Esophagus muscularis mucosa (tissue), 4 donors: ENCODE measurements at places on chromosomes 1 and 21.

GRCh38 chr1:52057255-52057654 lies 1.2 kb downstream of the BTF3L4 start:
- no peak for DNase-seq

DNA sequence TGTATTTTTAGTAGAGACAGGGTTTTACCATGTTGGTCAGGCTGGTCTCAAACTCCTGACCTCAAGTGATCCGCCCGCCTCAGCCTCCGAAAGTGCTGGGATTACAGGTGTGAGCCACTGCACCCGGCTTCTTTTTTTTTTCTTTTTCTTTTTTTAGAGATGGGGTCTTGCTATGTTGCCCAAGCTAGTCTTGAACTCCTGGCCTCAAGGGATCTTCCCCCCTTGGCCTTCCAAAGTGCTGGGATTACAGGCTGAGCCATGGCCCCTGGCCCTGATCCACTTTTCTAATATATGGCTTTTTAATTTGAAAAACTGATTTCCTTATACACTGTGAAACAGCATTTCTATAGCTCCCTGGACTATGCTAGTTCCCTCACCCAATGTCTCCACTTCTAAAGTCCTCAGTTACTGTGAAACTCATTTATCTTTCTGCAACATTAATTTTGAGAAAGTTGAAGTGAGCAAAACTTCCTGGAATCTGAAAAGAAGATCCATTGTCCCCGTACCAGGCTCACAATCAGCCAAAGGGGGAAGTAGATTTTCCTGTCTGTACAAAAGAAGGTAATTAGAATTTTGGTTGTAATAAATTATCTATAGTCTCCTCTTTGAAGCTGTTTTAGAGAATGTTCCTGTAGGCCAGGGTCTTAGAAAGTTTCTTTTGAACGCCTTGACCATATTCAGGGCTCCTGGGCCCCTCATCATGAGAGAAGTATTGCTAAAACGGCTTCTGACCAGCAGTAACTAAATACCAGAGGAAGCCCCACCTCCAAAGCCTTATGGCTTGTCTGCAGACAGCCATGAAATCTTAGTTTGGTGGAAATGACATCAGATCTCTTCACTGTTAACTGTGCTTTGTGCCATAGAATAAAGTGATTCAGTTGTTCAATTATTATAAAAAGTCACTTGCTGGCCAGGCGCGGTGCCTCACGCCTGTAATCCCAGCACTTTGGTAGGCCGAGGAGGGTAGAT lies 34.9 kb downstream of the DEGS1 start:
- DNase-seq, result no peak

DNA sequence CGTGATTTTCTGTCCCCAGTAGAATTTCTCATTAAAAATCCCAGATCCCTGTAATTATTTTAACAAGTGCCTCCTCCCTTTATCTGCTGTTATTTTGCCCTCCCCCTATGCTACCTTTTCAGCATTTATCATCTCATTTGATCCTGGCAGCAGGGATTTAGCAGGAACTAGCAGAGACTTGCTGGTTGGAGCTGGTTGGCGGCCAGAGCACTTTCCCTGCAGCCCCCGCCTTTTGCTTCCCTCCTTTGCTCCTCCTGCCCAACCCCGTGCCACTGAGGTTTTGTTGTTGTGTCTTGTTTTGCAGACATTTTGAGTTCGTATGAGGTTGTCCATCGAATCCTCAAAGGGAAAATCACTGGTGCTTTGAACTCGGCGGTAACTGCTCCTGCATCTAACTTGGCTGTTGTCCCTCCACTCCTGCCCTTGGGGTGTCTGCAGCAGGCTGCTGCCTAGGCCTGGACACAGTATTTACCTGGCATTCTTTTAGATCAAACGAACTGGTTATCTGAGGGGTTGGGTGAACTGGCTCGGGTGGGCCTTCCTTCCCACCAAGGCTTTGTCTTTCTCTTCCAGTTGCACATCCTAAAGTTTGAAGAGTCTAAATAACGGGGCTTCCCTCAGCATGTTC lies 11.2 kb downstream of the UBE2Q1 start:
- no peak for DNase-seq

GRCh38 chr1:22537441-22538139 lies 25.7 kb upstream of the EPHA8 start:
- no peak for DNase-seq

DNA sequence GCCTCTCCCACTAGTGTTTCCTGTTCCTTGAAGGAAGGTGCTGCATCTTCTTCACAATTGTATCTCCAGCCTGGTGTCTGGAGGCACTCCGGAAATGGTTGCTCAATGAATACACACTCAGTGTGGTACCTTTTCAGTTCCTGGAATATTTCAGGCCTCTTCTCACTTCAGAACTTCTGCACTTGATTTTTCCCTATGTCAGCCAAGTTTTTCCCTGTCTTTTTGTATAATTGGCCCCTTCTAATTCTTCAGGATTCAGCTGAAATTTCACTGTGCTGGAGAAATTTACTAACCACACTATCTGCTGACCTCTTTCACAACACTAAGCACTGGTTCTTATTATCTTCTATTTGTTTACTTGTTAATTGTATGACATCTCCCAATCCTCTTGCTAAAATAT lies 61.2 kb upstream of the MAP10 start:
- DNase-seq, result no peak

DNA sequence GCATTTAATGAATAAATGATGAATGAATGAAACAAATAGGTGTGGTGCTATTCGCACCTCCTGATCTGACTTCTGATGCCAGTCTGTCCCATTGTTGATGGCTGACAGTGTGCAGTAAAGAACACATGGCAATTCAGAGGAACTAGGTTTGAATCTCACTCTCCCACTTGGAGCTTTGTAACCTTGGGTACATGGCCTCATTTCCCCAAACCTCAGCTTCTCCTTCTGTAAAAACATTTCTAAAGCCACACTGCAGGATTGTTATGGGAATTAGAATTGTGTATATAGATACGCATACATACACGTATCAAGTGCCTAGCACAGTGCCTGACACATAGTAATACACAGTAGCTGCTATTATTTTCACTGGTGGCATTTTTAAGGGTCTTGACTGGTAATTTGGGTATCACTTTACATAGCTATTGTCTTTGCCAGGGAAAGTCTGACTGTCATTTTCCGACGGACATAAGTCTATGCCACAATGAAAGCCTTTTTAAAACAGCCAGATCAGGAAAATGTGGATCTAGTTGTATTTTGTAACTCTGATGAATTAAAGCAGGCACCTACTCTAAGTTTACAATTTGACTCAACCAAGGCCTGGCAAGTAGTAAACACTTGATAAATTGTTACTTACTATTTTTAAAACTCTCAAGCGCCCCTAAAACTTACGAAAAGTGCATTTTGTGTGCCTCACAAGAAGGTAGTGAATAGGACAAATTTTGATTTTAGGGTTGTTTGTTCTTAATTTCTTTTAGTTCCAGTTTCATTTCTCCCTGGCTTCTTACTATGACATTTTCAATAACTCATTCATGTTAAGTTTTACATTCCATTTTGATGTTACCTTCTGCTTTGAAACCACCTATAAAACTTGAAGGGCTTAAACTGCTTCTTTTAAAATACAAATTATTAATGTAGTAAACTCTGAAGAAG lies 164.4 kb downstream of the SDCCAG8 start:
- DNase-seq, result no peak

GRCh38 chr21:38196036-38196435 lies 60.8 kb upstream of the KCNJ15 start:
- DNase-seq, result no peak

GRCh38 chr1:37041483-37041882 lies 7.2 kb upstream of the GRIK3 start:
- DNase-seq, result no peak

GRCh38 chr1:39045231-39045630 lies 19.1 kb downstream of the NDUFS5 start:
- no peak for DNase-seq
